ENCODE measurements at places on chromosomes 2 and 18.

DNA sequence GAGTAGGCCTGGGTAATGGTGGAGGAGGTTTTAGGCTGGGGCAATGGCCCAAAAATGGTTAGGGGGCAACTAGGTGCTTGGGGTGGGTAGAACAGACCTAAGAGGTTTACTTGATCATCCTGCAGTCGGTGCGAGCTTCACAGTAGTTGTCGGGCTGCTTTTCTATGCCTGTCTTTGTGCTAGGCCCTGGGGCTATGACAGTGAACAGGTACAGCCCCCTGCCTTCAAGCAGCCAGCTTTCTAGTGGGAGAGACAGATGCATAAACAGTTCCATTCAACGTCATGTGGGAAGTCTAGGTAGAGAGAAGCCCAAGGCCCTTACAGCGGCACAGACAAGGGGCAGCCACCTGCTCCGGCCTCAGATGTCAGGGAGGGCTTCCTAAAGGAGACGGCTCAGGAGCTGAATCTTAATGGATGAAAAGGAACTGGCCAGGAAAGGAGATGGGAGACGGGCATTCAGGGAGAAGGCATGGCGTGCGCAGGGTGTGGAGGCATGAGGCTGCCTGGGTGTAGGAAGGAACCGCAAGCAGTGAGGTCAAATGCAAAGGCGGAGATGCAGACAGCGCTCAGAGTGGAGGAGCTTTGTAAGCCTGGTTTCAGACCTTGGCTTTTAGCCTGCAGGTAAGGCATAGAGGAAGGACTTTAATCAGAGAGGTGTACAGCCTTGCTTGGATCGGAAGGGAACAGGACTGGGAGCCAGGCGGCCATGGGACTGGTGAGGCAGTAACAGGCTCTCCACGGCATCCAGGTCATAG, 6.0 kb downstream of the CTIF start:
- no peak for DNase-seq

DNA sequence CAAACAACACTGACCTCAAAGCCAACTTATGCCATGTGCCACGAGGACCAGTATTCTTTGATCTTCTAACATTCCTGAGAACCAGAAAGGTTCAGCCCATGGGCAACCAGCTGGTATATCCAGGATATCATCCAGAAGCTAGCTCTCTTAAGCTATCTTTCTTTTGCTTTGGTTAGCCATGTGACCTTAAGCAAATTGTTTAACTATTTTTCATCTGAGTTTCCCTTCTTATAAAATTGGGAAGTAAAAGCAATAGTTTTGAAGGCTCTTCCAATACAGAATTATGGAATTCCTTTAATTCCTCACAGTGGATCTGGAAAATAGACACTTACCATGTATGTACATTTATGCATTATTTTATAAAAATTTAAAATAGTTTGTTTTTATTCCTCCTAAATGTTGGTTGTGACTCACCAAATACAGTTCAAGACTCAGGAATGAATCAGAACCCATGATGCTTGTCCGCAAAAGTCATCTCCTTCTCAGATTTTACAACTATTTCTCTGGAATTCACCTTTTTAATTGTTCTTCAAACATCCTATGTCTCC, 435.7 kb downstream of the ZEB2 start:
- DNase-seq: no peak

GRCh38 chr18:59624369-59624765, 72.9 kb downstream of the CCBE1 start:
- DNase-seq: no peak

DNA sequence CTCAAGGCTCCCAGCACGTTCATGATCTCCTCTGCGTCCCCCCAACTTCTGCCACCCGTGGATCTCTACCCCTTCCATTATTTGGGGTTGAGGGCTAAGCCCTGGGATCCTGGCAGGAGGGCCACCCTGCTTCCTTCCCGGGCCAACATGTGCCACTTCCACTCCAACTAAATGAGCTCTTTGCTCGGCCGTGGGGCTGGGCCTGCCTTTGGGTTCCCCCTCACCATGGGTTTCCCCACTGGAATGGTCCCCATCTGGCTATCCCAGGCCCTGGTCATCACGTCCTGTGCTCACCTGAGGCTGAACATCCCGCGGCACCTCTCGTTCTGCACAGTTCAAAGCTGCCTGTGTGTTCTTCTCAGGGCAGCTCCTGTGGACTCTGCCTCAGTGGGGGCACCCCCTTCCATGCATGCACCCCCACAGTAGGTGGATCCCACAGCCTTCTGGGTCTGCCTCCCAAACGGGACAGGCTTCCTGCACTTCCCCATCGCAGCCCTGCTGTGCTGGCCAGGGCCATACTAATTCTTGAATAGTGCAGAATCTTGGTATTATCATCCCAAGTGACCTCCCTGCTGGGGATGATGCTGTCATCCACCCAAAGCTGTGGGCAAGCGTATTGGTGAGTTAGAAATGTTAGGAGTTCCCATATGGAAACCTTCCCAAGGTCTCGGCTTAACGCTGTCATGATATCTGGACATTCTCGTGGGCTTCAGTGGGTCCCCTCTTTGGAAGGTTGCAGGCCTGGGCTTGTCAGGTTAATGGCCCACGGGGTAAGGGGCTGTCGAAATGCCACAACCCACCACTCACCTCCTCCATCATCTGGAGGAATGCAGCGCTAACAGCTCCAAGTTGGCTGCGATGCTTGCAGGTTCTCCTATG, 150.5 kb upstream of the TWIST2 start:
- DNase-seq: no peak

DNA sequence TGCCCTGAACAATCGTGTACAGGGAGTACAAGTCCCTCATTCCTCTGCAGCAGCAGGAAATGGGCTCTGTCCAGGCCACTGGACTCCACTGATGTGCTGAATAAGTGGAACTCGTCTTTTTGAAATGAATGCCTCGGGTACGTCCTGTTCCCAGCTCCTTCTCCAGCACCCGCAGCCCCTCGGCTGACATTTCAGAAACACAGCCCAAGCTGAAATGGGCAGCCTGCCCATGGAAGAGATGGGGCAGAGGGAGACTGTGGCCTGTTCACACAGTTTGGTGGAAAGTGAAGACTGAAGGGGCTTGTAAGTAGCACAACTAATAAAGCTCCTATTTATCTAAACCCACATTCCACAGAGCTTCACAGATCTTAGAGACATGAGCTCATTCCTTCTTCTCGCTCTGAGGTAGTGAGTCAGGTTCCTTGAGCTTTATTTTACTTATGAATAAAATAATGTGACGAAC, 498.6 kb downstream of the TXNL1 start:
- no peak for DNase-seq

DNA sequence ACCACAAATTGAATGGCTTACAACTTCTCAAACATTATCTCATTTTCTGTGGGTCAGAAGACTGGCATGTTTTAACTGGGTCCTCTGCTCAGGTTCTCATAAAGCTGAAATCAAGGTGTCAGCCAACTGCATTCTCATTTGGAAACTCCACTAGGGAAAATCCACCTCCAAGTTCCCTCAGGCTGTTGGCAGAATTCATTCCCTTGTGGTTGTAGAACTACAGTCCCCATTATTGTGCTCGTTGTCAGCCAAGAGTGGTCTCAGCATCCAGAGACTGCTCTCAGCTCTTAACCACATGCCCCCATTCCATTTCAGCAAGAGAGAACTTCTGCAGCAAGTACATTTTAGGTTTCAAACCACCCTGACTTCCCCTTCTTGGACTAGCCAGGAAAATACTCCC, 12.2 kb downstream of the NOL4 start:
- DNase-seq: no peak

DNA sequence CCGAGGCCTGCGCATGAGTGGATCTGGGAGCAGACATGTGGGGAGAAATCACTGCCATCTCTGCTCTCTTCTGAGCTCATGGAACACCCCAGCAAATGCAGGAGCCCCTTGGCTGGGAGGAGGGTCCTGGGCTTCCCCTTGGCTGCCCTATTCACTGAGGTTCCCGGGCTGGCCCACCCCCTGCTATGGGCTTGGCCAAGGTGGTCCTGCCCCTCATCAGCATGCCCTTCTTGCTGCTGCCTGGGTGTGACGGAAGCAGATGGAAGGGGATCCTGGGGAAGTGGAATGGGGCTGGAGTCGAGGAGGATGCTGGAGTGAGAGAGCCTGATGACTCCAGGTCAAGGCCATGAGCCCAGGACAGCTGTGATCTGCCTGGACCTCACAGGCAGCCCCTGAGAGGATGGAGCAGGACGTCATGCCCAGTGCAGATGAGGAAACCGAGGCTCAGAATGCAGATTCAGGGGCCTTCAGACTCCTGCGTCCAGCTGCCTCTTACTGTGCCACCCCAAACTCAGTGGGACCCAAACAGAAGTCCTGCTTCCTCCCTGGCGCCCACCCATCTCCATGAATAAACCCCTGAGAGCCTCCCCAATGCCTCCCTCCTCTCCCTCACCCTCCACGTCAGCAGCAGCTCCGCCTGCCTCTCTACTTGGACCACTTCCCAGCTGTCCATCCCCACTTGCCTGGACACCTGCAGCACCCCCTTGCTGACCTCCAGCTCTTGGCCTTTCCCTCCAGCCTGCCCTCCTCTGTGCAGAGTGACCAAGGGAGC, 4.0 kb downstream of the SNED1 start:
- no peak for DNase-seq

DNA sequence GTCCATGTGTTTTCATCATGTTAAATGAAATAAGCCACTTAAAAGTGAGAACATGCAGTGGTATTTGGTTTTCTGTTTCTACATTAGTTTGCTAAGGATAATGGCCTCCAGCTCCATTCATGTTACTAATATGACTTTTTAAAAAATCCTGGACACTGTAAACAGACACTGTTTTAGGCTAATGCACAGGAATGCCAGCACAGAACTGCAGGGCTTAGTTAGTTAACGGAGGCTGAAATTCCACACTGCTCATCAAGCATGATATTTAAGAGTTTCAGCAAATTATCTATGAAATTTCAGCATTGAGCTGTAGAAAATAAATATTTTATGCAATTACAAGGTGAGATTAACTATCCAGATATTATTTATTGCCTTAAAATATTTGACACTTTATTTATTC, 42.5 kb upstream of the PAX3 start:
- no peak for DNase-seq

DNA sequence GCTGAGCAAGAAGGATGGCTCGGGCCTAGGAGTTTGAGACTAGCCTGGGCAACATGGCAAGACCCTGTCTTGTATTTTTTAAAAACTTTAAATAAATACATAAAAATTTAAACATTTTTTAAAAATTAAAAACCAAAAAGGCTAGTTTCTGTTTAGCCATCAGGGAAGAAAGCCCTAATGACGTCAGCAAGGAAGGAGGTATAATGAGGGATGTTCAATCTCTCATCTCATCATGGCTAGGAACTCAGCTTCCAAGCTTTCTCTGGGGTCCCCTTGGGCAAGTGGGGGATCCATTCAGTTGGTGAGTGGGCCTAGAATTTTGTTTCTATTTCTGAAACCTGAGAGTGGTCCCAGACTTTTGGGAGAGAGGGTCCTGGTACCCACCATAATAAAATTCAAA, 35.1 kb upstream of the SLC25A52 start:
- DNase-seq: no peak

- no peak for DNase-seq
These were observed 300.1 kb upstream of the RND3 start for GRCh38 chr2:150787353-150788093.

- no peak for DNase-seq
These were observed 255.4 kb downstream of the EXOC6B start for GRCh38 chr2:72570413-72570812.

DNA sequence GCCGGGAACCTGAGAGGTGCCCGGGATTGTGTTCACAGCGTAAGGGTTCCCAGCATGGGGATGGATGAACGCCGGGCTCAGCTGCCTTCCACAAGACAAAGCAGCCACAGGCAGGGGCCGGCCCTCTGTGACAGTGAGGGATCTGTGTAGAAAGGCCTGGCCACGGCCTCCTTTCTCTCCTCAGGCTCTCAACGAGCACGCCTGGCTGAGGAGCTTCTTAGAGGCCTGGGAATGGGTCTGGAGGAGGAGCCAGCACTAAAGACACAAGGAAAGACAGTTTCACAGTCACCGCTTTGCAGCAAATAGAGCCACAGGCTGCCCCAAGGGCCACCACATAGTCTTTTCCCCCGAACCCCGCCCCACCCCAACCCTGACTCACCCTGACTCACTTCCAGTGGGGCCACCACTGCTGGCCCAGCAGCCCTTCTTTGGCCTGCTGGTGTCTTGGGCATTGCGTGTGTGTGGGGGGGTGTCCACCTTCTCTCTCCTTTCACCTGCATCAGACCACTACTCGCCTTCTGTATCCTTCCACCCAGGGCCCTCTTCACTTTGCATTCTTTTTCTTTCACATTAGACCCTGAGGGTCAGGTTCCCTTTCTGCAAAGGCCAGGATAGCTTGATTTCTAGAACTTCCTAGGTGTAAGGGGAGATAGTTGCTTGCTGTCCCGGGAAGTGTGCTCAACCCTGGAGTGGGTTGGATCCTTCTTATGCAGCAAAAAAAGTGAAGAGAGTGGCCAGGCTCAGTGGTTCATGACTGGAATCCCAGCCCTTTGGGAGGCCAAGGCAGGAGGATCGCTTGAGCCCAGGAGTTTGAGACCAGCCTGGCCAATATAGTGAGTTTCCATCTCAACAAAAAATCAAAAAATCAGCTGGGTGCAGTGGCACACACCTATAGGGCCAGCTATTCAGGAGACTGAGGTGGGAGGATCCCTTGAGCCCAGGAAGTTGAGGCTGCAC, 19.3 kb upstream of the HPCAL1 start:
- no peak for DNase-seq

GRCh38 chr18:7987284-7987976, 420.3 kb downstream of the PTPRM start:
- no peak for DNase-seq

DNA sequence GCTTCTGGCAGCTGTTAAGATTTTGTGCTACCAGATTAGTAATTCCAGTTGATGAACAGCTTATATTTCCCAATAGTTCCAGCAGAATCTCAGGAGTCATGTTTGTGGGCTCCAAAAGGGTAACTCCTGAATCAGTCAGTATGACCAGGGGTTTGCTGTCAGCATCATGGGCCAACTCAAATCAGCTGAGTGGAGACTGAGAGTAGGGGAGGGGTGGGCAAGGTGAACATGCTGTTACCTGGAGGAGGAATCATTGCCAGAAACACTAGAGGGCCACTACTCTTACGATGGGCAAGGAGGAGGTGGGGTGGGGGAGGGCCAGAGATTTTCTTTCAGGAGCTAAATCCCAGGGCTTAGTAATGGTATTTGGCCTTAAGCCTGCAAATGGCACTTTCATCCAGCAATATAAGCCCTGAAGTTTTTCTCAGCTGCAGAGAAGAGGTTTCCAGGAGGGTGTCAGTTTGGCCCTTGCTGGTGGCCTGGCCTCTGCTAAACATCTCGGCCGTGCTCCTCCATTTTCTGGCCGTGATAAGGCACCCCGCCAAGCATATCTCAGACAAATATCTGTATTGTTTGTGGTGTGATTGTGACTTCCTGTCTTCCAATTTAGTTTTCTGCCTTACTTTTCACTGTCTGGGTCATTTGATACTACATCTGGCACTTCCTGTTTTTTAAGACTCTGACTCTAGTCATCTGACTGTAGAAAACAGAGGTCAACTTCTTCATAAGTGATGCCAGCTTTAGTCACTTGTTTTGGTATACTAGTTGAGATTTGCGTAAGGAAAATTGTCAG, 120.5 kb upstream of the CXCR4 start:
- peak; percentile 81 for DNase-seq

DNA sequence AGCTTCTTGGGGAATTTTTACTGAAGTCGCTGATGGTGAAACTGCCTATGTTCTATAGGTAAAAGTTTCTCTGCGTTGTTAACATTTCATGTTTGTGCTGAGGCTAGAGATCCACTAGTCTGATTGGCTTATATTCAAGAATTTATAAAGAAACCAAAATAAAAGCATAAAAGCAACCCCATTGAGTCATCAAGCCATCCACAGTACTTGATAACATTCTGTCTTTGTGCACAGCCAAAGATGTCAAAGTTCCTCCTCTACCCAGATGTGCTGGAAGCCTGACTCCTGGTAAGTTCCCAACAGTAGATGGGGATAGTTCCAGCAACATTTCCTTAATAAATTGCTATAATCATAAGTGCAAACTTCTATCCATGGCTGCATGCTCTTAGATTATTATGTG, 107.8 kb downstream of the TANC1 start:
- no peak for DNase-seq

Measured in WERI-Rb-1 (cell line).